ENCODE measurements at places on chromosomes 1 and 21.

GRCh38 chr1:185895208-185895900 is 161.2 kb downstream of the HMCN1 start:
- no peak for DNase-seq

DNA sequence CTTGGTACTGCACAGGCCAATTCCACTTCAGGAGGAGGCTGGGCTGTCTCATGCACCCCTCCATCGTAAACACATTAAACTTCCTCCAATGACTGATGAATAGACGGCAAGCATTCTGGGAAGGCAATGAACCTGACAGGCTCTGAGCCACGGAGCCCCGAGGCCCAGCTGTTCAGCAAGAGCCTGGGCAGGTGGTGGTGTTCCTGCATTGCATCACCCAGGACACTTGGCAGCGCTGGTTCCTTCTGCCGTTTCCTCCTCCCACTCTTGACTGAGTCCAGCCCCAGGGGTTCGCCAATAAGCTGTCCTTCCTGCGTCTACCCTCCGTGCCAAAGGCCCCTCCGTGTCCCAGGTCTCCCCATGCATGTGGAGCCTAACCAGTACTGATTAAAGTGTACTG is 109.8 kb downstream of the JAK1 start:
- no peak for DNase-seq

DNA sequence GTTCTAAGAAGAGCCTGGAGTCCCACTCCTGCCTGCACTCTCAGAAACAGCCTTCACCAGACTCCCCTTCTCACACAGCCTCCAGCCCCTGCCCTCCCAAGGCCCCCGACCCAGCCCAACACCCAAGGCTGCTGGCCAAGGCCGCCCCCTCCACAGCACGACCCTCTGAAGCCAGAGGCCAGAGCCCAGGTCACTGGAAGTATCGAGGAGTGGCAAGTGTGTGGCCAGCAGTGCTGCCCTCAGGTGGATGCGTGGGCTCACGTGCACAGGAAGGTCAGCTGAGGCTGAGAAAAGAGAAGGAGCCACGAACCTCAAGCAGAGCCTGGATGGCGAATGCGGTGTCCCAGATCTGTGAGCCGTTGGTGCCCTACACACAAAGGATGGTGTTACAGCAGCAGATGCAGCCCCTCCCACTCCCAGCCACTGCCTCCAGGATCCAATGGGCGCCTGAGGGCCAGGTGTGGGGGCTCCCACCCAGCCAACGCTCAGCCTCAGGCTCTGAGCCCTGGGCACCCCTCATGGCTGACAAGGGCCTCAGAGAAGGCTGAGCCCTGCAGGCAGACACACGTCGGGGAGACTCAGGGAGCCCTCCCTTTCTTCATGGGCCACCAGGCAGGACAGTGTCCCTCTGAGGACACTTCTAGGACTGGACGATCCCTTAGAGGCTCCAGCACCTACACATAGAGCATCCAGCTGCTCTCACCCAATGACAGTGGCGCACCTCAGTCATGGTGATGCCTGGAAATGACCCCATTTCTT is 18.0 kb downstream of the LSS start:
- no peak for DNase-seq

DNA sequence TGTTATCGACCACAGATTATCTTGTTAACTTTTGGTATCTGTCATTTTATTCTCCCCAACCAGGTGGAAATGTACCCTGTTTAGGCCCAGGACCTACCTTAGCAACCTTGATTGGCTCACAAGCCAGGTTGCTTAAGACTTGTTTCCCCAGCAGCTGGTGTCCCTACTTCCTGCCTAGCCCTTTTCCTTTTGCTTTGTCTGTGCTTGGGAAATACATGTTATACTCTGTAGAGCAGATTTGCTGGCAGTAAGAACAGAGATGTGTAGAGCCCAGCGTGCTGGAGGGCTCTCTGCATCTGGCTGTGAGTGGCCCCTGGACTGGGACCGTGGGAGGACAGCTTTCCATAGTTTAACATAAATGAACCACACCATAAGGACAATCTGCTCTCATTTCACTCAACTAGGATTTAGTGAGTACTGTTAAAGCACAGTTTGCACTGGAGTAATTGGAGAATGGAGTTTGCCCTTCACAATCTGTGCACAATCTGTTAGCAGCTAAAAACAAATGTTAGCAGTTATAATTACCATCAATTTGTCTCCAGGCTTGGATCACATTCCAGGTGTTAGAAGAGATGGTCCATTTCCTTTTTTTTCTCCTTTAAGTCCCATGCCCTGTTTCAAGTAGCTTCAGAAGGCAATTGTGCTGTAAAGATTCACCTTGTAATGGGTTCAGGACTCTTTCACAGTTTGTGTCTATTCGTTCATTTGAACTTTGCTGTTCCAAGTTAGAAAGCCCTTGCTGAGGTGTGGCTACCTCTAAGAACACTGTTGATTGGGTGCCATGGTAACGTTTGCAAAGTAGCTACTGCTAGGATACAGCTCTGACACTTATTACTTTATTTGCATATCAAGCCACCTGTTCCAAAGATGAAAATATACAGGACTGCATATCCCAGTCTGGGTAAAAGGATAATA is at the start of gene APOBEC4:
TSS of gene APOBEC4 (minus strand) at position 770 of the 915 bp plus-strand sequence. CDS start 4,535 bp downstream, outside the sequence.
- no peak for DNase-seq

- peak; percentile 77 for DNase-seq
These were observed at the start of gene UBQLN4 for GRCh38 chr1:156053768-156054499. Gene UBQLN4 (minus strand): TSS chr1:156053798. CDS start chr1:156053701, 97 bp downstream.

- no peak for DNase-seq
These were observed 120.2 kb downstream of the ACTL8 start for GRCh38 chr1:17875171-17875881.

DNA sequence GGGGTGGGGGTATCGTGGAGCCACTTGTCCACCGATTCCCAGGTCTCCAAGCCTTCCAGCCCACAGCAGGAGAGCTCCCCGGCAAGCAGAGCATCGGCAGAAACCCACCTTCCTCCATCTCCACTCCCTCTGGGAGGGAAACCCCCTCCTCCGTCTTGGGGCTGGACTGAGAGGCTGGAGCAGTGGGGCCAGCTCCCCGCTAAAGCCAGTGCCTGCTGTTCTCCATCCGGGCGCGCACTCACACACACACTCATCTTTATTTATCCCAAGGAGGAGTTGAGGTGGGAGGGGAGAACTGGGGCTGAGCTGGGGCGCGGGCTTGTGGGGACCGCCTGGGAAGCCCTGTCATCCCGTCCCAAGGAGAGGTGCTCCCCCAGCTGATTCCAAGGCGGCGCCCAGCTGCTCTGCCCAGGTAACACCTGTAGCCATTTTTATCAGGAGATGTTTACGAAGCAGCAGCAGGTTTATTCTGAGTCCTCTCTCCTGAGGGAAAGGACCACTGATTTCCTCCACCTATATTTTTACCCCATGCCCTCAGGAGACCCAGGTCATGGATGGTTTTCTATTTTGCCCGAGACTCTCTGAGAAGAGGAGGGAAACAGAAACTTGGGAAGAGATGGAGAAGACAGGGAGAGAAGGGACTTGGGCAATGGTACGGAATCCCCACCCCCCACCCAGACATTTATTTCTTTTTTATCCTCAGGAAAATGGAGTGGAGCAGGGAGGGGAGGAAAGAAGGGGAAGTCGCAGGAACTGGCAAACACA is 2.1 kb downstream of the KCNN3 start:
- no peak for DNase-seq

GRCh38 chr21:42905195-42905594 is 12.1 kb downstream of the NDUFV3 start:
- DNase-seq = no peak

GRCh38 chr1:109926662-109927300 is 16.1 kb downstream of the CSF1 start:
- DNase-seq = no peak

DNA sequence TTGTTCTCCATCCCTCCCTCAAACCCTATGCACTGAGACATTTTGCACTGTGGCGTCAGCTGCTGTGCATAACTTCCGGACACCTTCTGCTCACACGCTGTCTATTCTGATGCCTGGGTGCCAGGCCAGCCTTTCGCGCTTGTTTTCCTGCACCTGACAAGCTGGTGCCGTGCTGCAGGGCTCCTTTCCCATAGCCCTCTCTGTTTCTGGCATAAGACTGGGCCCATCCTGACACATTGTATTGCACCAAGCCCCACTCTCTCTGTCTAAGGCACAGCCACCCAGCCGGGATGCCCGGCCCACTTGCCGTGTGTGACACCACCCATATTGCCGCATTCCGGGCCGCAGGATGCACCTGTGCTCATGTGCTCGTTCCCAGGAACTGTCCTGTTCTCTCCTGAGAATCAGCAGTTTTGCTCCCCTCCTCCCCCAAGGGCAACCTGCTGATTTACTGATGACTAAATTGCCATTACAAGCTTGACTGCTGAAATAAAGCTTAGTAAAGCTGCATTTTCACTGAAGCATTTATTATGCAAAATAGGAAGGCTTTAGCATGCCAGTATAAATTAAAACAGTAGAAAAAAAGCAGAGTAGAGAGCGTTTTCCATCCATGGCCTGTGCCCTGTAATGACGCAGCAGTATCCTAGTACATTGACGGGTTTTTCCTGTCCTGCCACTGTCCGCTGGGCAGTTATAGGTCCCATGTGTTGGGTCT is 88.0 kb downstream of the CD247 start:
- no peak for DNase-seq

GRCh38 chr1:30286241-30286987 is 437.0 kb downstream of the MATN1 start:
- DNase-seq = no peak

DNA sequence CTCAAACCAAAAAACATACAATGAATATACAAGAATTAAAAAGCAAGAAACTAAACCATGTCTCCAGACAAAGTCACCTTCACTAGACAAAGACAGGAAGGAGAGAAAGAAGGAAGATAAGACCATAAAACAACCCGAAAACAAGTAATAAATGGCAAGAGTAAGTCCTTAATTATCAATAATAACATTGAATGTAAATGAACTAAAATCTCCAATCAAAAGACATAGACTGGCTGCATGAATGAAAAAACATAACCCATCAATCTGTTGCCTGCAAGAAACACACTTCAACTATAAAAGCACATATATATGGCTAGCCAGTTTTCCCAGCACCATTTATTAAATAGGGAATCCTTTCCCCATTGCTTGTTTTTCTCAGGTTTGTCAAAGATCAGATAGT is 100.8 kb upstream of the SAMSN1 start:
- no peak for DNase-seq

DNA sequence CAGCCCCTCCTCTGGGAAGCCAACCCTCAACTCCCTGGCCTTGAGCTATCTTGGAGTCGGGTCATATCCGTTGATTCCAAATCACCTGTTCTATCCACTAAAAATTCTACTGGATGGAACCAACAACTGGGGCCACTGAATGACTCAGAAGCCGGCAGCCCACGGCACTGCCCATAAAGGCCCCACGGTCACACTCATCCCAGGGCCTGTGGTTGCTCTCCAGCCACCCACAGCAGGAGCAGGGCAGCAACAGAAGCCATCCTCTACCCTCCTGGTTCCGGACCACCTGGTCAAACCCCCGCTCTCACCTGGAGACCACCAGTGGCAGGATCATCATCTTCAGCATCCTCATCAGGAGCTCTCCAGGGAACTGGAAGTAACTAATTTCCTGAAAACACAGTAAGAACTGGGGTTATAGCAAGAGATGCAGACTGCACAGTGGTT is 8.4 kb downstream of the SLC1A7 start:
- no peak for DNase-seq

DNA sequence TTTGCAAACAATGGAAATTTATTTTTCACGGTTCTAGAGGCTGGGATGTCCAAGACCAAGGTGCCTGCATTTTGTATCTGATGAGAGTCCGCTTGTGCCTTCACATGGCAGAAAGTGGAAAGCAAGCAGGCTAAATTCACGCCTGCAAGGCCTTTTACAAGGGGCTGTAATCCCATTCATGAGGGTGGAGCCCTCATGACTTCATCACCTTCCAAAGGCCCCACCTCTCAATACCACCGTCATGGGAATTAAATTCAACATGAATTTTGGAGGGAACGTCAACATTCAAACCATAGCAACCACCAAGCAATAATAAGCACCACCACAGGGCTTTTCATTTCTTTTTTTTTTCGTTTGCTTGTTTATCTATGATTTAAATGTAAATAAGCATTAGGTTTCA is 115.3 kb downstream of the C1orf21 start:
- DNase-seq = no peak

DNA sequence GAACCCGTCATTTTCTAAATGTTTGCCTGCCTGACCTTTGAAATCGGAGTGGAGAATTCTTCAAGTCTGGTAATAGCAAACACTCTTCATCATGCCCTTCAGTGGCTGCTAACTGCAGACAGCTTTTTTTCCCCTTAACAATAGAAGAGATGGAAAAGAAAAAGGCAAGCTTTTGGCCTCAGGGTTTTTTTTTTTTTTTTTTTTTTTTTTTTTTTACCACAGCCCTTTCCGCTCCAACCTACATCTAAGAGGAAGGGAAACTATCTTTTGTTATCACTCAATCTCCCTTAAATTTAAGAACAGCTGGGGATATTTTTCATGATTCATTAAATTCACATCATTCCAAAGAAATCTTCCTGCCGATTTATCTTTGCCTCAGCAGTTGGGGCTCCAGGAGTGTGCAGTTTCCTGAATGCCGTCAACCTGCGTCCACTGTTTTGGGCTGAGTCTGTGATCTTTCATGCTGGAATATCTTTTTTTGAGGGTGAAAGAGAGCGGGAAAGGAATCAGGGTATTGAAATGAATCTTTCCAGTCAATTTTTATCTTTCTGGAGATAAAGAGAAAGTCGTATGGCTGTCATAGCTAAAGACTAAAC is 144.5 kb upstream of the SMYD2 start:
- no peak for DNase-seq

DNA sequence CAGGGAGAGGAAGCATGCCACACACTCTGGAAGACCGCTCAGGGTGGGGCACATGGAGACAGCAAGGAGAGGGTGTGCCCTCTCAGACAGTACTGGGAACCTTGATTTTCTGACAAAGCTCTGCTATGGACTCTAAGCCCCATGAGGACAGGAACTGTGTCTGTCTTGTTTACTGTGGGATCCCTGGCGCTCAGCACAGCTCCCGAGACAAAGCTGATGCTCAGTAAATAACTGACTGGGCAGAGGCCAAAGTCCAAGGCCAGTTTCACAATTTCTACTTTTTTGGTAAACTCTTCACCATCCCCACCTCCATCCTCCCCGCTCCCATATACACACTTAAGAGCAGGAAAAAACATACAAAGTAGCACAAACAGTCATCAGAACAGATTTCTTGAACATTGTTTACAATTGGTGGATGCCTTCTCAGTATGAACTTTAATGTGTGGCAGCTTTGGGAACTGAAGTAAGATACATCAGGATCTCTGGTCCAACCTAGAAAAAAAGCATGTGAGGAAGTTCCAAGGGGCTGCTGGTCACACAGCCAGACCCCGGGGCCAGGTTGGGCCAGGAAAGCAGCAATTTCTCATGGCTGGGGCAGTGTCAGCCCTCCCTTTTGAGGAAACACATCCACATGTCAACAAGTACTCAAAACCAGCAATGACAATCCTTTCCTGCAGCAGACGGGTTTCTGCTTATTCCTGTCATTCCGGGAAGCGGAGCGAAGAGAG is 5.6 kb upstream of the AHCYL1 start:
- no peak for DNase-seq

- DNase-seq = no peak
These were observed 38.0 kb upstream of the COL24A1 start for GRCh38 chr1:86194491-86195034.

DNA sequence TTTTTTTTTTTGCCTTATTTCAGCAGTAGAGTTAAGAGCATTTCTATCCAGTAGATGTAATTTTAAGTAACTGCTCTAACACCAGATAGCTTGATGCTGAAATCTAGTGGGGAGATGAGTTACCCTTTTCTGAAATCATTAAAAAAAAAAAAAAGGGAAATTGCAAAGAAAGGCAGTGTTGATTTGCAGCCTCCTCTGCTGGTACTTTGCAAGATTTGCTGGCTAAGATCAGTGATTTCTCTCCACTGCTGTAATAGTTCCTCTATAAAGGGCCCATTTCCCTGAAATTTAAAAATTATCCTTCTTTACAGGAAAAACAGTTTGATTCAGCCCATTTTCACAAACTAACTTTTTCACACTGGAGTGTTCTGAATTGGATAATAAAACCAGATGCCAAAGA is 120.6 kb downstream of the PTBP2 start:
- DNase-seq = no peak
